ENCODE measurements at places on chromosomes 5 and 9.

DNA sequence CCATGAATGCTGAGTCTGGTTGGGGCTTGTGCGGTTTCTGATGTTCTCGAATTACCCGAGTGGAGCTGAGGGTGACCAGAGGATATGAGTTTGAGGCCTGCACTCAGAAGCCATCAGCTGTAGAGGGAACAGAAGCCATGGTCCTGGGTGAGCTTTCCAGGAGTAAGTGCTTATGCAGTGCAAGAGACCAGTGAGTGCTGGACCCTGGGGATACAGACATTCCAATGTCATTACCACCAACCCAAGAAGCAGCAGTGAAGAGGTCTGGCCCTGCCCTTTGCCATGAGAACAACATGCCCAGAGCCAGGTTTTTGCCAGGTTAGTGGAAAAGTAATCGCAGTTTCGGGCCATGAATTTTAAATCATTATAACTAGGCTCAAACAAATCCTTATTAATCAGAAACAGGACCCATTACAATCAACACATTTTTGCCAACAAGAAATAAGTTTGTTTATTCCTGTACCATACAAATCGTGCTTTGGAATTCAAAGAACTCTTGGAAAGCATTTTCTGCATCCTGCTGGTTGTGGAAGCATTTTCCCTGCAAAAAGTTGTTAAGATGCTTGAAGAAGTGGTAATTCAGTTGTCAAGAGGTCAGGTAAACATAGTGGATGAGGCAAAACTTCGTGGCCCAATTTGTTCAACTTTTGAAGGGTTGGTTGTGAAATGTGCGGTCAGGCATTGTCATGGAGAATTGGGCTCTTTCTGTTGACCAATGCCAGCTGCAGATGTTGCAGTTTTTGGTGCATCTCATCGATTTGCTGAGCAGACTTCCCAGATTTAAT lies 154.6 kb downstream of the SYK start:
- no peak for DNase-seq

GRCh38 chr5:119016125-119016774 lies 27.9 kb upstream of the DTWD2 start:
- no peak for DNase-seq

DNA sequence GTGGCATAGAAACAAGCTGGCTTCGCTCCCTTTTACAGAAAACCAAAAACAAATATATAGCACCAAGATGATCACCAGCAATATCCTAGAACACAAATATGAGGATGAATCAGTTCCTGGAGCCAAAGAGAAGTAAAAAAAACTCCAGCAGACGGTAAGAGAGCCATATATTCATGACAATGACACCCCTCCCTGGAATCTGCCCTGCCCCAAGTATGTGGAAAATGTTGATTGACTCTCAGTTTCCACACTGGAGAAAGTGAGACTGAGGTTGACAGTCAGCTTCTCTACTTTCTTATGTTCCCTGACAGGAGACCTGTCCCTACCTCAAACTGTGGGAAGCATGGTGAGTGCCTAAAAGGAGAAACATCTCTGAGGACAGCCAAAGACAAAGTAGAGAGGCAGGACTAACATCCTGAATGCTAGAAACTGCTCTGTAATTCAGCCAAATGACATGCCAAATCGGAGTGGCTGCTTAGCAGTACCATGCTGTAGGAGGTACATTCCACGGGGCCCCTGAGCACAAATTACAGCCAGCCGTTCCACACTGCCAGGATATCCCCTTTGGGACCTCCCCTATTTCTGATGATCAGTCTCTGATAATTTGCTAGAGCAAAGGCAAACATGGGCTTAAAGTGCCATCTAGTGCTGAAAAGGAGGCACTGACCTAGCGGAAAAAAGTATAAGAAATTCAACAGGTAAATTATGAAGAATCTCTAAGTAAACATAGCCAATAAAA lies 424.0 kb upstream of the RGMB start:
- DNase-seq, result no peak

GRCh38 chr9:18811171-18811570 lies 221.8 kb downstream of the SAXO1 start:
- no peak for DNase-seq

DNA sequence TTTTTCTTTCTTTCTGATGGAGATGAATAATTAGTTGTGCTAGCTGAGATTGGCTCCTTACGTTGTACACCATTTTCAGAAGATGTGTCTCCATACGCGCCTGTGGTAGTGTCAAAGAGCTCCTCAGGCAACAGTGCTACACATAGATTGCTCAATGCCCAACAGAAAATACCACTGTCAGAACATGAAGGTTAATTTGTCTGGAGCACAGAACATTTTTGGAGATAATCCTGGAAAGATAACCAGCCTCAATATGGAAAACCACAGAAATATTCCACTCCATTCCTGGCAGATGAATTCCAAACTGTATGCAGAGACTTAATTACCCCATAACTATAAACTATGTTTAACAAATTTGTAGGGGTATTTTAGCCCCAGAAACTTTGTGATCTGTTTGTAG lies 233.6 kb downstream of the MARCHF11 start:
- no peak for DNase-seq

GRCh38 chr5:136656811-136657210 lies 291.5 kb upstream of the TRPC7 start:
- no peak for DNase-seq
